ENCODE measurements at places on chromosomes 4 and X.
A peak's percentile ranks its signal among the peaks of the same experiment; 100 is the strongest.

DNA sequence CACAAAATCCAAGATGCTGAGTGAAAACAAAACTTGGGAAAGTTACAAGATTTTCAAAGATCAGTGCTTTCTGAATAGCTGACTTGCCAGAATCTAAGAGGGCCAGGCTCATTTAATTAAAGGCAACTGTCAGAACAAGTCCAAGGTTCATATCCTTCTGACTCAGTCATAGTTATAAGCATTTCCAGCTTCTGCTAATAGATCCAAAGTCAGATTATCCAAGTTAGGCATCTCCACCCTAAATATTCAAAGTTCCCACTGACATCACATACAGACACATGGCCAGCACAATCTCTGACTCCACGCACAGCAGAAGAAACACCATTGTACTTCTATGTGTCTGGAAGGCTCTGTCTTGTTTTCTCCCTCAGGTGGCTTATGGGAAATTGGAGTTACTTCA, 41.8 kb downstream of the GASK1B start:
- no peak for DNase-seq

DNA sequence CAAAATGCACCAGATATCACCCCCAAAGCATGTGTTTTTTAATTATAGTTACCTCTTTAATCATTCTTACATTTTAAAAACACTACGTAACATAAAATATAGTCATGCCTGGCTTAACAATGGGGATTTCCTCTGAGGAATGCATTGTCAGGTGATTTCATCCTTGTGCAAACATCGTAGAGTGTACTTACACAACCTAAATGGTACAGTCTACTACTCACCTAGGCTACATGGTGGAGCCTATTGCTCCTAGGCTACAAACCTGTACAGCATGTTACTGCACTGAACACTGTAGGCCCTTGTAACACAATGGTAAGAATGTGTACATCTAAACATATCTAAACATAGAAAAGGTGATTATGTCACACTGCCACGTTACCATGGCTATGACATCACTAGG, 208.6 kb downstream of the SPOCK3 start:
- no peak for DNase-seq

DNA sequence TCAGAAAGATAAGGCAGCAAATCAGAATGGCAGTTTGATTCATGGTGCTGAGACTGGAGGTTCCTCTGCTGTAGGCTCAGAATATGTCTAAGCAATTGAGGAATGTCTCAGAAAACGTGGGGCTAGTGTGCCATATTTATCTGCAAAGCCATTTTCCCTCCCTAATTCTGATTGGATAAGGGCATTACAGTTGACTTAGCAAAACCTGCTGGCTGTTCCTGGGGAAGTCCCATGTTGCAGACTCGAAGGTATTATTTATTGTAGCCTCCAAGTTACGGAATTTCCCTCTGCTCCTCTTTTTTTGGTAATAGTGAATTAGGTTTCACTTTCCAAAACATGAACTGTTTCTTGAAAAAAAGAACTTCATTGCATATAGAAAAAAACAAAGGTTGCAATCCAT, at the start of gene CXCL10:
Gene CXCL10 (minus strand): TSS at position 109 of the 400 bp plus-strand sequence. CDS start 66 bp downstream, at position 43.
- DNase-seq: no peak

DNA sequence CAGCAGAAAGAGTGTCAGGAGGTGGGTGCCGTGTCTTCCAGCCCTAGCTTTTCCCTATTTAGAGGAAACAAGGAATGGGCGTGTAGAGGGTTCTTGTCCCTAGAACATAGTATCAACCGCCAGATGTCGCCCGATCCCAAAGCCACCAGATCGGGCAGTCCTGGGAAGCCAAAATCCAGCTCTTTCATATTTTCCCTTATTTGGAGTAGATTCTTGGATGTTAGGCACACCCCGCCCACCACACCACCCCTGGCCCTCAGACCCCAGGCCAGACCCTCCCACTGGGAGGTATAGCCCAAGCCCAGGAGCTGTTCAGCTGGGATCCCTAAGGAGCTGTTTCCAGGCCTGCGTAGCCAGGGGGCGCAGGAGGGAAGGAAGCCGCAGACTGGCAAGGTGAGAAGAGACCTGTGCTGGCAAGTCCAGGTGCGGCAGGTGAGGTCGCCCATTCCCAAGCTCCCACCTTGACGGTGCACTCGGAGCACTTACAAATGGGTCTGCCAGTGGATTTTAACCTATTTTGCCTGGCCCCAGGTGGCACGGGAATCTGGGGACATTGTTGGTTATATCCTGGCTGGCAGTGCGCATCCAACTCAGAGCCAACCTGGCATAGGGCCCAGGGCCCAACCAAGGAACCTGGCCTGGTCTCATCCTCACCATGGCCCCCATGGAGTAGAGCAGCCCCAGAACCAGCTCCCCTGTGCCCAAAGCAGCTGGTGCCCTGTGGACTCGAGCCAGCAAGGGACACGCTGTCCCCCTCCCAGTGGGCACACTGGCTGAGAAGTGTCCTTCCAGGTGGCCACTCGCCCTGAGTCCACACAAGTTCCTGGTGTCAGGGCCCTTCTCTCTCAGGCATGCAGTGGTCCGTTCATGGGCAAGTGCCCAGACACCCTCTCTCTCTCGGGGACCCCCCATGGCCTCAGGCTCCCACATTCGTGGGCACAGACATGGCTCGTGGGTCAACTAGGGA, 811 bp downstream of the FLNA start:
- DNase-seq: peak; percentile 75

DNA sequence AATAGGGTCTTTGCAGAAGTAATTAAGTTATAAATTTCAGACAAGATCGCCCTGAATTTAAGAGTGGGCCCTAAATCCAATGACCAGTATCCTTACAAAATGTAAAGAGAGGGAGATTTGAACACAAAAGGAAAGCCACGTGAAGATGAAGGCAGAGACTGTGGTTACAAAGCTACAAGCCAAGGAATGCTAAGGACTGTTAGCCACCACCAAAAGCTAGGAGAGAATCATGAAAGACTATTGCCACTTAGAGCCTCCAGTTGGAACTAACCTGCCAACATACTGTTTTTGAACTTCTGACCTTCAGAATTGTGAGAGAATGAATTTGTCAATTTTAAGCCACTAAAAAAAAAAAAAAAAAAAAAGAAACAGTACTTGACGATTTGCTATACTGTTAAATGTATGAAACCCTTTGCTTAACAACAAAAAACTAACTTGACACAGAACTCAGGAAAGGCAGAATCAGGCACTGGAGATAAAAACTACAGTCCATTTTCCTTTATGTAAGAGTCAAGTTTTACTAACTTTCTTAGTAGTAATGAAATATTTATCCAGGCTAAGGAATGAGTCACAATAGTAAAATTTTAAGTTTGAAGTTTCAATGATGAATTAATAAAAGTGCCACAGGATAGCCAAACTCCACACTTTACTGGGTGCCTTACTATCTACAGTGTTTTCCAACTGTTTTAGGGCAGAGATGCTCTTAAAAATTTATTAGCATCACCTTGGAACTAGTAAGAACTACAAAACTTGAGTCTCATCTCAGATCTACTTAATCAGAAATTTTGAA, 25.1 kb downstream of the DHX15 start:
- DNase-seq: no peak

GRCh38 chr4:183600189-183600685, 58.7 kb downstream of the RWDD4 start:
- no peak for DNase-seq

GRCh38 chrX:94813541-94813940, 1139.5 kb downstream of the FAM133A start:
- DNase-seq: no peak

GRCh38 chrX:17836830-17837229, 24.3 kb downstream of the RAI2 start:
- no peak for DNase-seq

- DNase-seq: no peak
Observed at GRCh38 chr4:142203505-142203904, 567.1 kb downstream of the IL15 start.

DNA sequence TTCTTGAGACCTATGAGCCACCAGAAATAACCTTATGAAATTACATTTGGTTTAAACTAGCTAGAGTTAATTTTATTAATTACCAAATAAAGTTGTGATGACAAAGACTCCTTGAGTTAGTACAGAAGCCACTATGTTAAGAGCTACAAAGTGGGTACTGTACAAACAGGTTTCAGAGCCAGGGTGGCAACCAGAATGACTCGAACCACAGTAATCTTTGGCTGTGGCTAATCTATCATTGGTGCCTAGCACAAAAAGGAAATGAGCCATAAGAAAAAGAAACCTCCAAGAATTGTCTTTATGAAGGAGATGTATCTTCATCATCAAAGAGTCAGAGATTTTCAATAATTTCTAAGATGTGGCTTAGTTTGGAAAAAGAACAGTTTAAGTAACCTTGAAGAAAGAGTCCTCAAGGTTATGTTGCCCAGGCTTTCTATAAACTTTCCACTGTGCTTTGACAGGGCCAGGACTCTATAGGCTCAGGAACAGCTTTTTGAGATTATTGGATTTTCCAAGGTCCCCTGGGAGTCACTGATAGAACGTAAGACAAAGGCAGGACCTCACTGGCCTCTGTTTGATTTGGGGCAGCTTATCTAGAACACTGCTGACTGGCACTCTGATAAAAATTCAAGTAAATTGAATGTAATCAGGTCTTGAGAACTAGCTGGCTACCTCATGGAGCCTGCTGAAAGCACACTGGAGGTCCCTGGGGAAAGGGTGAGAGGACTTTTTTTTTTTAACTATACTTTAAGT, 777.7 kb downstream of the STIM2 start:
- no peak for DNase-seq
